PC-3 (cell line): ENCODE measurements at places on chromosomes 1 and 21. TPM values are rescaled to one million over a fixed set of nuclear protein-coding genes. Genes with fewer than 3 reads are reported as not detected.

- no peak for DNase-seq
Observed at GRCh38 chr1:86138746-86139145, 17.8 kb downstream of the COL24A1 start.

EYA3 gene
- total RNA-seq = 17.1 and 17.3 TPM in 2 replicates

CRP gene
- not detected in 2 replicates for total RNA-seq

NECTIN4 gene
- 6.8 and 7.0 TPM in 2 replicates for total RNA-seq

DNA sequence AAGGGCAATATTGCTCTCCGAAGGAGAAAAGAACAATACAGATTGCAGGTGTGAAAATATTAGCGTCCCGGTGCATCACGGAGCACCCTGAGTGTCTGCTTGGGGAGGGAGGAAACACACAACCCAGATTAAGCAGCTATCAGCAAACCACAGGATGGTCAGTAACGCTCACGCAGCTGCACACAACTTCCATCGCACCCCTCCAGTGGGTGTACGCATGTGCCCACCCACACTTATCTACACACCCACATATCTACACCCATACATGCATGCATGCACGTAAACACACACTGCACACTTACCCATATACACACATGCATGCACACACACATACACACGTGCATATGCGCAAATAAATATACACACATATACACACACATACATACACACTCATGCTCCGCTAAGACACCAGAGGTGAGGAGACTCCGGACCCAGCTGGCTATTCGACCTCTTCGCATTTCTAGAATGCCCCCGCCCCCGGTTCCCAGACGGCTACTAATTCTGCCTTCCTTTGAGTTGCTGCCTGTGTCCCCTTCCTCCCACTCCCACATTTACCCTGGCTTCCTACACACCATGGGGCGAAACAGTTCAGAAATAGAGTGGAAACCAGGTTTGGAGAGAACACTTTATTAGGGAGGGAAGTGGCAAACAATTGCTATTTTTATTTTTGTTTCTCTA is 26.2 kb downstream of the ITPKB start:
- DNase-seq = no peak
